ENCODE measurements at places on chromosomes 1 and 21.
A peak's percentile ranks its signal among the peaks of the same experiment; 100 is the strongest.

- peak; percentile 30 for DNase-seq
These were observed 35.5 kb downstream of the TOMM20 start for GRCh38 chr1:235093013-235093695.

- DNase-seq, result peak; percentile 67
These were observed 72.0 kb upstream of the KCNA3 start for GRCh38 chr1:110746644-110747259.

DNA sequence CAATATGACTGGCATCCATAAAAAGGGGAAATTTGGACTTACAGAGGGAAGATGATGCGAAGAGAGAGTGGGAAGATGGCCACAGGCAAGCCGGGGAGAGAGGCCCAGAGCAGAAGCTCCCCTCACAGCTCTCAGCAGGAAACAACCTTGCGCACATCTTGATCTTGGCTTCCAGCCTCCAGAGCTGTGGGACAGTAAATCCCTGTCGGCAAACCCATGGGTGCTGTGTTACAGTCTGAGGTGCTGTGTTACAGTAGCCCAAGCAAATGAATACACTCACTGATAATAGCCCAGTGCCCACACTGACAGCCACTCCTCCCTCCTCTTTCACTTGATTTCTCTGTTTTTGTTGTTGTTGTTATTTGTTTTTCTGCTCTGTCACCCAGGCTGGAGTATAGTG is 22.4 kb downstream of the CDCA8 start:
- no peak for DNase-seq

GRCh38 chr1:247357781-247358211 is 26.1 kb upstream of the ZNF496 start:
- no peak for DNase-seq

GRCh38 chr1:81186261-81186660 is 614.5 kb upstream of the ADGRL2 start:
- no peak for DNase-seq

GRCh38 chr1:244370060-244370637 is 81.6 kb downstream of the ADSS2 start:
- no peak for DNase-seq

- DNase-seq, result no peak
These were observed 2.5 kb downstream of the ATP1B1 start for GRCh38 chr1:169108863-169109560.

DNA sequence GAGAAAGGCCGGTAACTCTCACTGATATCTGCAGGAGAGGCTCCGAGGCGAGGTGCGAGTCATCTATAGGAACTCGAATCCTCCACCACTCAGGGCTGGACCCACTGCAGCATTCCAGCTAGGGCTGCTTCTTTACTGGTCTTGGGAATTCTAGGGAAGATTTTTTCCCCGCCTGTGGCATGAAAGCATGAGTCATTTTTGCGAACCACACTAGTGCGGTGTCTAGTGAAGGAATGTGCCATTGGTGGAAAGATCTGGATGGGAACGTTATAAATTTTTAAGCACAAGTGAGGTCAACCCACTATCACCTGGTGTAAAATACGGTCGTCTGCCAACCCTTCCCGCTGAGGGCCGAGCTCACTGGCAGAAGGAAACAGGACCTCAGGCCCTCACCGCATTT is 49.7 kb downstream of the SYF2 start:
- no peak for DNase-seq

DNA sequence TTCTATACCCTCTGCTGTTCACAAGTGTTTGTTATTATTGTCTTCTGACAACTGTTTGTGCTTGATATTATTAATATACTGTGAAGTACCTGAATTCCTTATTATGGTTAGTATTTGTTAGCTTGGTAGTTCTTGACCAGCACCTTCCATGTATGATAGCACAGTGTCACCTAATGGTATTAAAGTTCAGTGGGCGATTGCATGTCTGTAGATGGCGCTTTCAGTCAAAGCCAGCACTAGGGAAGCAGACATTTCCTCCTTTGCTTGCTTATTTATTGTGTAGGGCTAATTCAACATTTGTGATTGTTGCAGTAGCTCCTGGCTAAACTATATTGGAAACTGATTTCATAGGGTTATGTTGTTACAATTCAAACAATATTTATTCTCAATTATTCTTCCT is 218.0 kb downstream of the ZP4 start:
- DNase-seq, result no peak

DNA sequence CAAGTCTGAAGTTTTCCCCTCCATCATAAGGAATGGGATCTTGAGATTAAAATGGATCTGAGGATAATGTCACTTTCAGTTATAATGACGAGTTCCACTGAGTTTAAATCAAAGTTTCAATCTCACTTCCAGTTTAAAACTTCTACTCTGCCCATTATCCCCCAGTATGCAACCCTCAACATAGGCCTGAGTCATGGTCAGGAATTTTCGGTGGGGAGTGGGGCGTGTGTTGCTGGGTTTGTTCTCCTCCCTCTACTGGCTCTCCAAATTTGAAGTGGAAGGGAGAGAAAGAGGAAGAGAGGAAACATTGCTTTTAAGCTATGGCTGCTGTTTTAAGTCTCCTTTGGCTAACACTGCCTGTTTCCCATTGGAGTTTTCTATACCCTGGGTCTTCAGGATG is 152.9 kb downstream of the TM2D1 start:
- no peak for DNase-seq

DNA sequence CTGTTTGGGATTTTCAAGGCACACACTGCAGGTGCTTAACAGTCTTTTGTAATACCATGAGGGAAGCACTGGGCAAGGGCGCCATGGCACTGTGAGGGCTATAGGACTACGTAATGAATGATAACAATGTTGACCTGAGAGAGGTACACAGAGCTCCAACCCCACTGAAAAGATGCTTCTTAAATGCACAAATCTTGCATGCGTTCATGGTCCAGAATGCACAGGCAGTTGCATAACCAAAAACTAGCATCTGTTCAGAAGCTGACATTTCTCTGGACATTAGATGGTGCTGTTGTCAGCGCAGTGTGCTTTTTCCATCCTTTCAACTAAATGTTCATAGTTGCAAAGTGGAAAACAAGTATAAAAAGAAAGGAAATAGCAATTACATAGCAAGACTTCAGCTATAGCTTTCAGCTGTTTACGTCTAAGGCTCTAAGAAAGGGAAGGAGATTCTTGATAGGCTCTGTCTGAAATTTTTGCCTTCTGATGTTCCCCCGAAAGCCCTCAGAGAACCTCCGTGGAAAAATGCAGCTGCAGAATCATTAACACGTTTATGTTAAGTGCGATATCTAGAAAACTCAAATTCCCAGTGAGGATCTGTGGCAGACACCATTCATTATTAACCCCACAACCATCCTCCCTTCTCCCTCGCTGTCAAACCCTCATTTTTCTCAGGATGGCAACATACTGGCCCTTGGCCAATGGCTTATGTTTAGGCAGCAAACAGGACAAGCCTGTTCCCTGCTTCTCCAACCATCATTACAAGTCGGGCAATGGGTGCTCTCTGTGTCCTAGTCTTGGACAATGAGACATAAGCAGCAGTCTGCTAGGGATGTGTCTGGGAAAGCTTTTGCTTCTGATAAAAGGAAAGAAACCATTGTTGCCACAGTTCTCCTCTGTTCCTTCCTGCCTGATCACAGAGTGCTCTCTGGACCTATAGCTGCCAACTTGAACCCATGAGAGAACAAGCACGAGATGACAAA is 8.2 kb upstream of the TARBP1 start:
- no peak for DNase-seq

GRCh38 chr1:9302745-9303524 is 10.2 kb downstream of the SPSB1 start:
- DNase-seq, result no peak

GRCh38 chr1:234313171-234313570 is 60.1 kb upstream of the COA6 start:
- DNase-seq, result no peak

DNA sequence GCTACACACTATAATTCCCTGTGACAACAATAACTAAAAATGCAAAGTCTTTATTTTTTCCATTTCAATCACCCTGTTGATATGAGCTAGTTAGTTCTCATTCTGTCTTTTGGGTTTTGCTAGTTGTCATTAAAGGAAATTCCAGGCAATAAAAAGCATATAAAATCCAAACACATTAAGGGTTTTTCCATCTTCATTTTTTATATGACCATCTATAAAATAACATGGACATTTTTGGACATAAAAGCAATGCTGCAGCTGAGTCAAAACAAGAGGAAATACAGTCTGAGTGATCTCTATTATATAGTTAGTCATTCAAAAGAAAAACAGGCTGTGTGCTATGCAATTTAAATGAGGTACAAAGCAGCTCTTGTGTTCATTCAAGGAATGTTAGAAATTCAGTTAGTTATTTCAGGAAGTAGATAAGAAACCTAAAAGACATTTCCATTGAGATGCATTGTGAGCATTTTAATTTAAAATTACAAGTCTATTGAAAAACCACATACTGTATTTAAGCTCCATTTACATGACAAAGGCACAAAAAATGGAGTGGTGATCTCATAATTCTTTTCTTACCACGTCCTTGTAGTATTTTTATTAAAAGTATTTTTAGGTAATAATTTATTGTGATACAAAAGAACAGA is 67.3 kb upstream of the BCL10 start:
- DNase-seq, result no peak

DNA sequence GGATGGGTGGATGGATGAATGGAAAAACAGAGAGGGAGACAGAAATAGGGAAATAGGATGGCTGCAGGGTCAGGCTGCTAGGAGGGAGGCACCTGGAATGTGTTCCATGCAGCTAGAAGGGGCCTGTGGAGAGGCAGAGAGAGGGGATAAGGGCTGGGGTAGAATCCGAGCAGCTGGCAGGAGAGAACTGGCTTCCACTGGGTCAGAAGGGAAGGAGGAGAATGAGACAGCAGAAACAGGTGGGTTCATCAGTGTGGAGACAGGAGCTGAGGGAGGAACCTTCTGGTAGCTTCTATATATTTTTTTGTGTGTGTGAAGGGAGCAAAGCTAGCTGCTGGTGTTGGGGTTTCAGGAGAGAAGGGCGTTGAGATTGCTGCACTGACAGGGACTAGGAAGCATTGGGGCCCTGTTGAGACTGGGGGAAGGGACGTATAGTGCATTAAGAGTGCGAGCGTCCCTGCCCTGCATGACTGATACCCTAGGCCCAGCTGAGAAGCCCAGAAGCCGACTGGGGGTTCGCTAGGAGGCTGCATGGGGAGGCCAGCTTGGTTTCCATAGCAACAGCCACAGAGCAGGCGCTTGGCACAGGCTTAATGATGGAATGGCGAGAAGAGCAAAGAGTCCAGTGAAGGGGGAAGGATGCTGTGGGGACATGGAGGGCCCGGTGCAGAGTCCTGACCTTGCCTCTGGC is 14.8 kb upstream of the KIF21B start:
- no peak for DNase-seq

DNA sequence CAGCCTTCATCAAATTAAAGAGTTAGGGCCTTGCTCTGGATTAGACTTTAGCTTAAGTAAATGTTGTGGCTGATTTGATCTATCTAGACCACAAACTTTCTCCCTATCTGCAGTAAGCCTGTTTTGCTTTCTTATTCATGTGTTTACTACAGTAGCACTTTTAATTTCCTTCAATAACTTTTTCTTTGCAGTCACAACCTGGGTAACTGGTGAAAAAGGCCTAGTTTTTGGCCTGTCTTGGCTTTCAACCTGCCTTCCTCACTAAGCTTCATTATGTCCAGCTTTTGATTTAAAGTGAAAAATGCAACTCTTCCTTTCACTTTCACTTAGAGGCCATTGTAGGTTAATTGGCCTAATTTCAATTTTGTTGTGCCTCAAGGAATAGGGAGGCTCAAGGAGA is 12.5 kb upstream of the LPGAT1 start:
- DNase-seq, result no peak

- DNase-seq, result no peak
These were observed 10.3 kb downstream of the LMNA start for GRCh38 chr1:156124557-156125483.

DNA sequence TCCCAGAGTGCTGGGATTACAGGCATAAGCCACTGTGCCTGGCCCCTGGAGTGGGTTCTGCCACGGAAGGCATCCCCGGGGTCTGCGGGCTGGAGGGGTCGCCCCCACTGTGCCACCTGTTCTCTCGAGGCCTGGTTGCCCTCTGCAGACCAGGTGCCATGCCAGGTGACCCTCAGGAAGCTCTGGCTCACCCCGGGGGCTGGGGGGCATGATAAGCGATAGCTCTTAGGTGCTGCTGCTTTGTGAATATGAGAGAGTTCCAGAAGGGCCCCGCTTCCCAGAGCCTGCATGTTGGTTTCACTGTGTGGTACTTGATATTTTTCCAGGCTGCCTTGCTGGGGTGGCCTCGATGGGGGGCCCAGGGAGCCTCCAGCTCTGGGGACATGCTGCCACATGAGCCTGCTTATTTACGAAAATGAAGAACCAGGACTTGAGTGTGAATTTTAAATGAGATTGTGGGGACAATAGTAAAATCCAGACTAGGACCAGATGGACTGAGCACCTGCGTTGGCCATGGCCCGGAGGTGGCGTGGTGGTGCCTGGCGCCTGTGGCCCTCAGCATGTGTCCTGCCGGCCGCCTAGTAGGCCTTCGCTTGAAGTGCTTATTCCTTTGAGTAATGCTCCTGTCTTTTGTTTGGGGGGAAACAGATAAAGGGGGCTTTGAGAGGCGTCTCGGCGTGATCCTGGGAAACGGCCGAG is 7.3 kb downstream of the SKI start:
- no peak for DNase-seq

DNA sequence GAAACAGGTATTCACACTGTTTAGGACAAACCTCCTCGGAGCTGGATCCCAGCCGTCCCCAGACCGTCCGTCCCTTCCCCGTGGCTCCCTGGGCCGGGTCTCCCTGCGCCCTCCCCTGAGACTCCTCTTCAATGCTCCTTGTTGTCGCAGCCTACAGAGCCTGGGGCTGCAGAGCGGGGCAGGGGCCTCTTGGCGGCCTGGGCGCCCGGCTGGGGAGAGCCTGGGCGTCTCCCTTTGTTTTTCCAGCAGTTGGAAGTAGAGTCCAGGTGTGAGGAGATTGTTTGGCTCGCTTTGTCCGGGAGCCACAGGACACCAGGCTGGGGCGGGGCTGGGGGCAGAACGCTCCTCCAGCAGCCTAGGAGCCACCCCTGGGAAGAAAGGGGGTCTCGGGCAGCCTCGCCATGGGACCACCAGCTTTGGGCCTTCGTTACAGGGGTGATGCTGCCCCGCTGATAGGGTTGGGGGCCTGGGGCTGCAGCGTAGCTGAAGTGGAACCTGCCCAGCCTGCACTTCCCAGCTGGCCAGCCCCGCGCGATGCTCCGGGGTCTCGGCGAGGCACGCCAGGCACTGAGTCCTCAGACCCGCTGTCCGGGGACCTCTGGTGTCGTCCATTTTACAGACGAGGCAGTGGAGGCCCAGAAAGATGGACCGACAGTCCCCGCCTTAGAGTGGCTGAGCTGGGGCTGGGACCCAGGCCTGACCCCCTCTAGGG is 66.9 kb downstream of the PRDM16 start:
- no peak for DNase-seq

- no peak for DNase-seq
These were observed 502.3 kb downstream of the NUF2 start for GRCh38 chr1:163824006-163824405.

GRCh38 chr1:17653728-17654351 is 101.3 kb upstream of the ACTL8 start:
- DNase-seq, result peak; percentile 64

GRCh38 chr1:116826818-116827606 is 72.8 kb downstream of the CD2 start:
- DNase-seq, result no peak

- no peak for DNase-seq
These were observed 143.9 kb downstream of the RGS7 start for GRCh38 chr1:241213139-241213538.

- DNase-seq, result no peak
These were observed 3.5 kb upstream of the FCMR start for GRCh38 chr1:206925106-206925736.

- no peak for DNase-seq
These were observed 47.4 kb downstream of the S100B start for GRCh38 chr21:46557469-46557868.

- DNase-seq, result no peak
These were observed 126.9 kb upstream of the DNAH14 start for GRCh38 chr1:224802617-224803016.

Measured in neural crest cell (in vitro differentiated cells).